Progenitor cell of endocrine pancreas (in vitro differentiated cells): ENCODE measurements at places on chromosomes 4 and X. TPM values are rescaled to one million over a fixed set of nuclear protein-coding genes. Genes with fewer than 3 reads are reported as not detected.

F9 gene
- total RNA-seq, result not detected in 2 replicates

GAGE12H gene
- not detected in 2 replicates for total RNA-seq

IL3RA gene
- not detected in 2 replicates for total RNA-seq

RGN gene
- total RNA-seq, result 7.3 and 8.0 TPM in 2 replicates

EIF4E gene
- total RNA-seq, result 97.7 and 112 TPM in 2 replicates

TMSB15A gene
- total RNA-seq, result 113 and 124 TPM in 2 replicates

GAB3 gene
- 0.13 and 0.14 TPM in 2 replicates for total RNA-seq

DDIT4L gene
- total RNA-seq, result 2.6 and 3.6 TPM in 2 replicates

KCTD8 gene
- total RNA-seq, result 1.3 and 1.7 TPM in 2 replicates

EPHA5 gene
- 0.04 TPM in 1 of 2 replicates, not detected in the other for total RNA-seq

GJB1 gene
- total RNA-seq, result 22.2 and 23.6 TPM in 2 replicates

HAUS3 gene
- total RNA-seq, result 18.1 and 18.3 TPM in 2 replicates

AKAP4 gene
- not detected in 2 replicates for total RNA-seq

PAGE4 gene
- not detected in 2 replicates for total RNA-seq

MTNR1A gene
- total RNA-seq, result 2.6 and 2.7 TPM in 2 replicates

ATP2B3 gene
- 0.11 and 0.60 TPM in 2 replicates for total RNA-seq

RAI2 gene
- 7.0 and 7.2 TPM in 2 replicates for total RNA-seq

MAGEC3 gene
- total RNA-seq, result 0.31 TPM in 1 of 2 replicates, not detected in the other

RENBP gene
- 2.5 and 3.3 TPM in 2 replicates for total RNA-seq

LAS1L gene
- 38.6 and 38.9 TPM in 2 replicates for total RNA-seq

TEX13D gene
- not detected in 2 replicates for total RNA-seq

FSTL5 gene
- total RNA-seq, result 10.6 and 15.5 TPM in 2 replicates

CHRDL1 gene
- 17.8 and 19.7 TPM in 2 replicates for total RNA-seq

BMX gene
- not detected in 2 replicates for total RNA-seq

SPANXB1 gene
- not detected in 2 replicates for total RNA-seq

SPANXN3 gene
- not detected in 2 replicates for total RNA-seq

DNAAF6 gene
- total RNA-seq, result not detected in 2 replicates

MAGEB10 gene
- not detected in 2 replicates for total RNA-seq

POLR2B gene
- 107 and 116 TPM in 2 replicates for total RNA-seq

DOK7 gene
- total RNA-seq, result 0.13 TPM in 1 of 2 replicates, not detected in the other

ETDA gene
- total RNA-seq, result not detected in 2 replicates

SMC1A gene
- total RNA-seq, result 72.5 and 75.5 TPM in 2 replicates

TCP11X2 gene
- total RNA-seq, result 4.7 and 5.3 TPM in 2 replicates

SLBP gene
- 54.3 and 56.5 TPM in 2 replicates for total RNA-seq

HPF1 gene
- total RNA-seq, result 28.5 and 33.3 TPM in 2 replicates
